Tibial nerve (tissue), 4 donors: ENCODE measurements at places on chromosomes 2 and 18. TPM values are rescaled to one million over a fixed set of nuclear protein-coding genes. Genes with fewer than 3 reads are reported as not detected.

DNA sequence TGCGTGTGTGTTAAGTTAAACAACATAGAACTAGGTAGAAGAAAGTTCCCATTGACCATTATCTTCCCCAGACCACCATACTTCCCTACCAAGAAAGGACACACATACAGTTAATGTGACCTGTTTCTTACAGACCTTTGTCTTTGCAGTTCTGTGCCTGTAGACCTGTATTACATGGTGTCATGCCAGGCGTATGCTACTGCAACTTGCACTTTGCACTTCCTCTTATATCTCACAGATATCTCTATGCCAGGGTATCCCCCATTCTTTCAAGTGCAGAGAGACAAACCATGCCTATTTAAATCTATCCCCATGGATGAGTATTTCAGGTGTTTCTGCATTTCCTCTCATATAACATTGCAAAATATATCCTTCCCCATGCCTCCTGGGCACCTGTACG is 136.8 kb upstream of the PKDCC start:
- H3K4me3 ChIP-seq = no peak overlapping the region
- no peaks in the 10 kb centered on the region for H3K27me3 ChIP-seq
- no peaks in the 10 kb centered on the region for H3K36me3 ChIP-seq
- no peak overlapping the region for H3K27ac ChIP-seq

DNA sequence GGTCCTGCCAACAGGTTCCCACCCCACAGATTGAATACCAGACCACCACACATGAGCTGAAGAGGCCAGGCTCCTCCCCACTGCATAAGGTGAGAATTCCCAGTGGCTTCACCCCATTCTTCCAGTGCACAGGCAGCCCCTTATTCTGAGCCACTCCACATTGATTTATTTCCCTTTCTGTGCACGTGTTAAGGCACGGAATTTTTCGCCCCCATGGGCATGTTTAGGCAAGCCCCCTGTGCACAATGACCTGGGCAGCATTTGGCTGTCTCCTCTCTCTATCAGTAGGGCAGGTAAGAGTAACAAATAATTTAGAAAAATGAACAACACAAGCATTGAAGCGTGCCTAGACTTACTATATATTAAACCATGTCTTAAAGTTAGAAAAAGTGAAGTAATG is 15.2 kb upstream of the CHAC2 start:
- peaks cover 46% of the 10 kb centered on the region for H3K36me3 ChIP-seq
- H3K4me3 ChIP-seq = no peak overlapping the region
- no peak for DNase-seq
- no peaks in the 10 kb centered on the region for H3K27me3 ChIP-seq
- H3K4me1 ChIP-seq = no peaks in the 10 kb centered on the region

DNA sequence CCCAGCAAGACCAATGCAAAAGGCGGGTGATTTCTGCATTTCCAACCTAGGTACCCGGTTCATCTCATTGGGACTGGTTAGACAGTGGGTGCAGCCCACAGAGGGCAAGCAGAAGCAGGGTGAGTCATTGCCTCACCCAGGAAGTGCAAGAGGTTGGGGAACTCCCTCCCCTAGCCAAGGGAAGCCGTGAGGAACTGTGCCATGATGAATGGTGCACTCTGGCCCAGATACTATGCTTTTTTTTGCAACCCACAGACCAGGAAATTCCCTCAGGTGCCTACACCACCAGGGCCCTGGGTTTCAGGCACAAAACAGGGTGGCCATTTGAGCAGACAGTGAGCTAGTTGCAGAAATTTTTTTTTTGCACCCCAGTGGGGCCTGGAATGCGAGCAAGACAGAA is 662.6 kb upstream of the ACVR2A start:
- no peak overlapping the region for H3K4me3 ChIP-seq
- H3K4me1 ChIP-seq = no peaks in the 10 kb centered on the region
- no peaks in the 10 kb centered on the region for H3K27me3 ChIP-seq
- no peak overlapping the region for H3K27ac ChIP-seq

KCNIP3 gene
- 35.1 TPM for total RNA-seq
